ENCODE measurements at places on chromosomes 4 and X.

- no peak for DNase-seq
These were observed 200.6 kb downstream of the MAPK10 start for GRCh38 chr4:86159216-86159615.

GRCh38 chr4:140937866-140938265, 181.7 kb upstream of the TBC1D9 start:
- DNase-seq, result no peak

GRCh38 chr4:52407545-52407944, 251.6 kb downstream of the USP46 start:
- DNase-seq, result no peak

DNA sequence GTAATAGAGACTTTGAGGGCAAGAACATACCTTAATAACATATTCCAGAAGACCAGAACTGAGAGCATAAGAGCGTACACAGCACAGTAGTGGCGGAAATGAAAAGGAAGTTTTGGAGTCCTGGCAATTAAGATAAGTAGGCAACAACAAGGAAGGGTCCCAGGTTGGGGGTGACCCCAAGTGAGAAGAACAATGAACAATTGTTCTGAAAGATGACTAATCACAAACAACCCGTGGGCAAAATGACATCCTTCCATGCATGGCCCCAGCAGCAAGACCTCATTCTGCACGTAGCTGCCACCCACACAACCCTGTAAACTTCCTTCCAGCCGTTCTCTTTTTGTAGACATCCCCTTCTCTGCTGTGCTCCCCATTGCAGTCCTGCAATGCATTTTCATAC, 384.4 kb upstream of the PABPC4L start:
- DNase-seq, result no peak

DNA sequence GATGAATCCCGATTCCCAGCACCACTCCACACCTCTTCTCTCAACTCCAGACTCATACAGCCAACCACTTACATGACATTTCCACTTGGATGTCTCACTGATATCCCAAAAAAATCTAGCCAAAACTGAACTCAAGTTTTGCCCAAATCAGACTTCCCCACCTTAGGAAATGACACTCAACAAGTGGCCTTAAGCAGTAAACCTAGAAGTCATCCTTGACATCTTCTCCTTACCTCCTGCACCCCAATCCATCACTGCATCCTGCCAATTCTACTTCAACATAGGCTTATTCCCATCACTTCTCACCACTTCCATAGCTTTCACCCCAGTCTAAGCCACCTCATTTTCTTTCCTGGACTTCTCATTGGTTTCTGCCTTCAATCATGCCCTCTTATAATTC, 39.1 kb downstream of the PRPS1 start:
- no peak for DNase-seq

GRCh38 chr4:48668254-48669017, 111.6 kb downstream of the FRYL start:
- no peak for DNase-seq

GRCh38 chr4:166282081-166282770, 409.2 kb downstream of the TLL1 start:
- no peak for DNase-seq

DNA sequence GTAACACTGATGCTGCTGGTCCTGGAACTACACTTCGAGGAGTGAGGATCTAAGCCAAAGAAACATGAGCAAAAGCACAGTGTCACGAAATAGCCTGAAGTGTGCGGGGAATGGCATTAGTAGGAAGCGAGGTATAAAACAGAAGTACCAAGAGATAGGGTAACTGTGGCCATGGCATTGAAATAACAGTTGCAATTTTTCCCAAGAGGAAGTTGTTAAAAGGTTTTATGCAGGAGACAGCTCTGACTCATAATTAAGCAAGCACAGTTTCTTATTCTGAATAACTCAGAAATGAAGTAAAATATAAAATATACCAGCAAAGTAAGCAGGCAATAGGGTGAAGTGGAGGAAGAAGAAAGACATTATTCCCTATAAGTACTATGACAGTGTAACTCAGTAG, 90.3 kb upstream of the TMEM150C start:
- no peak for DNase-seq

DNA sequence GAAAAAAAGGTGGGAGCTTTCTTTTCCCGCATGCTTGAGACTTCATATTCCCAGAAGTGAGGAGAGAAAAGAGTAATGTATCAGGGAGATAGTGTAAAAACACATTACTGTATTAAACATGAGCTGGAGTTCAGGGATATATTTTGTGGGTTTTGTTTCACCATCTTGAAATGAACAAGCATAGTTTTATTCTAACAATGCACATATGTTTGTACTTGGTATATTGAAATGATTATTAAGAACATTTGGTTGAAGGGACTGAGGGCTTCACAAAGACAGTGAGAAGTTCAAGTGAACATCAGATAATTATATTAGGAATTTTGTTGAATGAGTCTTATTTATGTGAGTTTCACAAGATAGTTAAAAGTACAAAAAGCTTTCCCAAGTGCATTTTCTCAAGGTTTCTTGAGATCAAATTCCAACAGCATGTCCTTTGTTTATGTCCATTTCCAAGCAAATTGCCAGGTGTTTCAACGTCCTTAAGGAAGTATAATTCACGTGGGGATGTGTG, 368.8 kb downstream of the ANKRD50 start:
- DNase-seq, result no peak

DNA sequence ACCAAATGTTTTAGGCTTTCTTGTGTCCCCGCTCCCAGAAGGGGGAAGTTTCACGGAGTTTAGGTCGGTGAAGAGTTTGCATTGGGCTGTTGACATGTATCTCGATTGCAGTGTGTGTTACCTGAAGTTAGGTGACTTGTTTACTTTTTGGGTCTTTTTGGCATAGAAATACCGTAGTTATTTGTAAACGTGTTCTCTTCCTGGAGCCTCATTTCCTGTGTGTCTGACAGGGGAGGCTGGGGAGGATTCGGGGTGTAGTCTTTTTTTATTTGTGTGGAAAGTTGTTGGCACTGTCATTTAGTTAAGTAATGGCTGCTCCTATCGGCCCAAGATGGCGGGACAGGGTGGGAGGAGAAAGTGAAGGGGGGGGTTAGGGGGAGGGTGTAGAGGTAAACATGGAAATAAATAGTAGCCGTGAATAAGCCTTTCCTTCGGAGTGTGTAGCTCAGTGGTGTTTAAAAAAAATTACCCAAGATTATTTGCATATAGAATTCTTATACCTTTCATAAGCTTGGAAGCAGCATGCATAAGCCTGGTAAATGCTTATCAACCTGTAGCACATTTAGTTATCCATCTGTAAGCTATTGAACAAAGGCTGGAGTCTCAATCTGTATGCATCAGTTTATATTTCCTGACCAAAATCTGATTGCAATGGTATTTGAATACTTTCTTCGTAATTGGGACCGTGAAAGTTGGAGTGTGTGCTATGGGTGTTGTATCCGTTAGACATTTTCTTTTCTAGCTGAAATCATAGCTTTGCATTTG, 1.6 kb downstream of the KDM6A start:
- DNase-seq, result no peak

DNA sequence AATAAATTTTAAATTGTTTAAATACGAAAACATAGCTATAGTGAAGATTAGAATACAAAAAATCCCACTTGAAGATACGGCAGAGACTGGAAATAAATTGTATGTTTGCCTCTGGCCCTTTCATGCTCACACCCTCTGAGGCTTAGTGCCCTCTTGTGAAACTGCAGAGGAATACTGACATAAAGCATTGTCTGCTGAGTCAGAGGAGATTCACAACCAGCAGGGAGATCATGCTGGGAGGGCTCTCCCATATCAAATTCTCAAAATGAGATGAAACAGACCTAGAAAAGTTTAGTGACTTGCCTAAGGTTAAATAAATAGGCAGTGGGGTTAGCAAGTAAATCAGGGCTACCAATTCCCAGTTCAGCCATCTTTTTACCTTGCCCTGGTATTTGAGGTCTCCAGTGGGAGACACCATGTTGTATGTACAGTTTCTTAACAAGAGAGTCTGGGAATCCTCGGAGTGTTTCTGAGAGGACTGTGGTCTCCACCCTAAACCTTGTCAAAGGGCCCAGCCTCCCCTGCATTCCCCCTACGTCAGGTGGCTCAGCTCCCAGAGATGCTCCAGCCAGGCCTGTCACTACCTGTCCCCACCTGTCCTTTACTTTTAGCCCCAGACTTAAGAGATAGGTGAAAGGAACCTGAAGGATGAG, 581.4 kb upstream of the DIPK2B start:
- no peak for DNase-seq

- DNase-seq, result no peak
These were observed 91.3 kb downstream of the SRPX start for GRCh38 chrX:38129366-38129765.

GRCh38 chrX:18654875-18655836, 16.8 kb downstream of the RS1 start:
- no peak for DNase-seq
